Left colon (tissue), 2 donors: ENCODE measurements at places on chromosomes 7 and 10.
A peak's percentile ranks its signal among the peaks of the same experiment; 100 is the strongest.

- DNase-seq, result no peak
Measured at GRCh38 chr7:18153183-18153748, 125.6 kb upstream of the PRPS1L1 start.

GRCh38 chr7:66664590-66665293 is 36.1 kb downstream of the KCTD7 start:
- no peak for DNase-seq

- peak; percentile 45 for DNase-seq
Measured at GRCh38 chr10:59872892-59873463, 33.4 kb downstream of the CCDC6 start.

GRCh38 chr10:62811159-62811875 is 4.8 kb downstream of the EGR2 start:
- DNase-seq, result no peak

GRCh38 chr7:117766913-117767312 is 106.3 kb downstream of the CTTNBP2 start:
- no peak for DNase-seq

DNA sequence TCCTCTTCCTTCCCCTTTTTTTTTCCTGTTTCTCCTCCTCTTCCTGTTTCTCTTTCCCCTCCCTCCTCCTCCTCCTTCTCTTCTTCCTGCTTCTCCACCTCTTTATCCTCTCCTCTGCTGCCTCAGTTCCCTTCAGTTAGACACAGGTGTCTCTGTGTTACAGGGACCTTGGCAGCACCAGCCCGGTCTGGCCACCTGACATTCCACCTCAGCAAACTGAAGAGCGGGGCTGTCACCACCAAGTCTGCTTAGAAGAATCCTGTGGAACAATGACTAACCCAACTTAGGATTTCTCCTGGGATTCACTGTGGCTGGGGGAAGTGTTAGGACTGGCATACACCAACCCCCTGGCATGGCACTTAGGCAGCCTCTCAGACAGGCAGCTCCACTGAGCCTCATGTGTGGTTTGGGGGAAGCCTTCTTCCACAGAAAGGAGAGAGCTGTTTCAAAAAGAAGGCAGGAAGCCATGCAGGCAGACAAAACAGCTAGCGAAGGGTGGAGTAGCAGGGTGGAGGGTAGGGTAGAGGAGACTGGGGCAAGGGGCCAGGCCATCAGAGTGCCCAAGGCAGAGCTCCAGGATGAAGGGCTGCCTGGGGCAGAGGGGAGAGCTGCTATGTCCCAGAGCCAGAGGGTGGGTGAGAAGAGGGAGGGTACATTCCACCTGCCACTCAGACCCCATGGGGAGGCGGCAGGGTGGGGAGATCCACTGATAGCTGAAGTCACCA is 13.2 kb upstream of the GDF10 start:
- DNase-seq, result no peak

- peak; percentile 4 for DNase-seq
Measured at GRCh38 chr7:157574914-157575586, 238.2 kb downstream of the DNAJB6 start.

DNA sequence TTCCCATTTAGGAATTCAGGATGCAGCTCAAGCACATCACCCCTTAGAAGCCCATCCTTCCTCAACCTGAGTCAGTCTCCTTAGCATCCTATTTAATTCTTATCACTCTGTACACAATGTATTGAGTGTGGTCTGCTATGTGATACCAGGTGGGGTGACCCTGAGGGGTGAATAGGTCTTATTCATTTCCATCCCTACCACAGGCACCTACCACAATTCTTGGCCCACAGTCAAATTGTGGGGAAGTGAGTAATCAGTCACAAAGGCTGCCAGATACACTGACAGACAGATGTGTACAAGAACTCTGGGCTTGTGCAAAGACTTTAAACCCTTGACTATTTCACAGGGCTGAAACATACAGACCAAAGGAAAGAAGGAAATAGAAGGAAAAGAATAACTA is 560.5 kb downstream of the PARD3 start:
- no peak for DNase-seq

GRCh38 chr7:111763221-111763801 is 201.0 kb upstream of the IMMP2L start:
- DNase-seq, result no peak

GRCh38 chr10:103469201-103469600 is 9.8 kb downstream of the CALHM3 start:
- DNase-seq, result no peak

- no peak for DNase-seq
Measured at GRCh38 chr7:108805808-108806397, 236.2 kb downstream of the DNAJB9 start.

DNA sequence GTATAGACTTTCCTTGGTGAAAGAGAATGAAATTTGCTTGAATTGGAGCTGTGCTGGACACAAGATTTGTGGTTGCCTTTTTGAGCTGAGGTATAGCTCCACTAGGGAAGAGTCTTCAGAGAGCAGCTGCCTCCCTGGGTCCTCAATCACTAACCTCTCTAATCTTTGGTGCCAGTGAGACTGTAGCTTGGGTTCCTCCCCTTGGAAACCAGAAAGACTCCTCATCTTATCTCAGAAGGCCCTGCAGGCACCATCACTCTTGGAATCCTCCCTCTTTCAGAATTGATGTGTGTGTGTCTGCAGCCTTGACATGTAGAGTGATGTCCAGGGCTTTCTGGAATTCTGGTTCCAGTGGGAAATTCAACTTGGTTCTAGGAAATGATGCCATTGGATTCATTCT is 426.5 kb downstream of the RPS24 start:
- no peak for DNase-seq

DNA sequence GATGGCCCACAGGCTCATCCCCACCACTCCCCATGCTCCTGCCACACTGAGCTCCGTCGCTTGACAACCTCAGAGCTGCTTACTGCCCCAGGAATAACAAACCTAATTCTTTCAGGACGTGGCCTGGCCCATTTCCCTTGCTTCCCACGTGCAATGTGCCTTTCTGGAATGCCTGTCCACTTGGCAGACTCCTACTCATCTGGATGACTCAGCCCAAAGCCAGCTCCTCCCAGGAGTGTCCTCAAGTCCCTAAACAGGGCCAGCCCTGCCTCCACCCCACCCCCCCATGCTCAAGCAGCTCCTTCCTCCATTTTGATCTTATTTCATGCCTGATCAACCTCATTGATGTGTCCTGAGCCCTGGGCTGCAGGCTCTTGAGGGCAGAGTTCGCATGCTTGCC is 164.9 kb upstream of the RNF32 start:
- DNase-seq, result no peak

GRCh38 chr7:141702047-141702567 is at the start of gene DENND11:
Gene DENND11, minus strand, starts transcription at chr7:141702166. Its CDS starts 13 bp downstream, at chr7:141702153.
- DNase-seq, result peak; percentile 65

- DNase-seq, result no peak
Measured at GRCh38 chr7:111527545-111527944, 34.7 kb downstream of the IMMP2L start.

DNA sequence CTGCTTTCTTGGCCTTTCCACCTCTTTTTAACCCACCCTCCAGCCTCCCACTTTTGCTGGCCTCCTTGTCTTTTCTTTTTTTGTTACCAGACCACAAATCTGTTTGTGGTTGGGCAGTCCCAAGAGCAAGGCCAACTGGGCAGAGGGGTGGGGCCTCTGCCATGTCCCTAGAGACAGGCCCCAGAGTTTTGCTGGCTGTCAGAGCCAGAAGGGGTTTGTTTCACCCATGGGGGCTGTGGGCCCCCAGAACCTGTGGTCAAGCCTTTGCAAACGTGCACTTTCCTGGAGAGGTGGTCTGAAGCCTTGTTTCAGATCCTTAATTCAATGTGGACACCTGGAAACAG is 10.3 kb downstream of the ZMIZ1 start:
- no peak for DNase-seq
